AG08396 (cell line): ENCODE measurements at places on chromosomes 5 and 9.
A peak's percentile ranks its signal among the peaks of the same experiment; 100 is the strongest.

- DNase-seq: no peak
Observed at GRCh38 chr5:62791059-62791458, 212.4 kb downstream of the LRRC70 start.

GRCh38 chr5:65141493-65141892 is 340.2 kb downstream of the ADAMTS6 start:
- DNase-seq: no peak

GRCh38 chr5:176573564-176574296 is 24.6 kb downstream of the CDHR2 start:
- DNase-seq: peak; percentile 83

GRCh38 chr5:128579093-128579492 is 41.0 kb upstream of the FBN2 start:
- DNase-seq: no peak

- peak; percentile 42 for DNase-seq
Observed at GRCh38 chr9:3828495-3828894, 302.7 kb upstream of the RFX3 start.

- no peak for DNase-seq
Observed at GRCh38 chr5:113608113-113608596, 94.7 kb downstream of the YTHDC2 start.

DNA sequence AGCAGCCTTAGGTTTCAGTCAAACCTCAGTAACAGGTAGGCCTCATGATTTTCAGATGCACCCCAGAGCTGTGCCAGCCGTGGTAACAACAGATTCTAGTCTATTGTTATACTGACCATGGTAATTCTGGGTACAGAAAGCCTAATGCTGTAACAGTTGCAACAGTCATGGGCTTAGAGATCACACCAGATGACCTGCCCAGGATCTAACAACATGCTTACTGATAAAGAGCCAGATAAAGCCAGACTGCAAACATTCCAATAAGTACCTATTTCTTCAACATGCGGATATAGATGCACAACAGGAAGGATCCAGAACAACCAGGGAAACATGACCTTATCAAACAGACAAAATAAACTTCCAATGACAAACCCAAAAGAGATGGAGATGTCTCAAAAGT is 42.8 kb downstream of the CERT1 start:
- no peak for DNase-seq
